ENCODE measurements at places on chromosomes 3 and 15.

- DNase-seq = no peak
Measured at GRCh38 chr15:68347392-68347791, 69.8 kb downstream of the FEM1B start.

GRCh38 chr3:107193116-107193515 lies 184.1 kb upstream of the CCDC54 start:
- no peak for DNase-seq

GRCh38 chr3:31710123-31710803 lies 177.5 kb downstream of the STT3B start:
- DNase-seq = no peak

GRCh38 chr15:84910928-84911623 lies 26.6 kb downstream of the SLC28A1 start:
- no peak for DNase-seq

DNA sequence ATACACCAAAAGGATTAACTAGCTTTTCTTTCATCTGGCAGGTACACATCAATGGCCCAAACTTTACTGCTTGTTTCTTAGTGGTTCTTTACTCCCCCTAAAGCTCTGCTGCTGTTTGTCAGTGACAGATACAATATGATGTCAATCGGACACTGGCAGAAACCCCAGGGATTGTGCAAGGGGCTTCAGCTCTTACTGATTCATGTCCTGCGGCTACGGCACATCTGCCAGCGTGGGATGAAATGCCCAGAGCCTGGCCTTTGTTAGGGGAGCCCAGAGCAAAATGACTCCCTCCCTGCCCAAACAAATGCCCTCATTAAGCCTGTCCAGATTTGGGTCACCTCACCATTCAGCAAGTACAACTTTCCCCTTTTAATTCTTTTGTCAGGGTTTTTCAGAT lies 28.3 kb downstream of the SRP14 start:
- DNase-seq = no peak

GRCh38 chr3:12952343-12953200 lies 111.2 kb upstream of the RPL32 start:
- DNase-seq = no peak

DNA sequence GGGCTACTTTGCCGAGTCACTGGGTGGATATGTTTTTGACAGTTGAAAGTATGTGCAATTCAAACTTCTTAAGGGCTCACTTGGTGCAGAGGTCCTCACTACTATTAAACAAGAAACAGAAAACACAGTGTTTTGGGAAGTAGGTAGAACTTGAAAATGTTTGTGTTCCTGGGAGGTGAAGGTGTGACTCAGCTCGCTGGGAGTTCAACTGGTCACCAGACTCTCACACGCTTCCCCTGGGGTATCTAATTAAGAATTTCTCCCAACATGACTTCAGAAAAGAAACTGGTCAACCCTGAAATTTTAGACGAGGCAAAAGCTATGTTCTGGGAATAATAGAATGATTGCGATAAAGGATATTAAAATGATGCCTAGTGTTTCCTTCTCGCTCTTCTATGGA lies 1039.8 kb upstream of the SEMA6D start:
- DNase-seq = no peak

- DNase-seq = no peak
Measured at GRCh38 chr3:22615790-22616189, 587.3 kb upstream of the UBE2E2 start.

DNA sequence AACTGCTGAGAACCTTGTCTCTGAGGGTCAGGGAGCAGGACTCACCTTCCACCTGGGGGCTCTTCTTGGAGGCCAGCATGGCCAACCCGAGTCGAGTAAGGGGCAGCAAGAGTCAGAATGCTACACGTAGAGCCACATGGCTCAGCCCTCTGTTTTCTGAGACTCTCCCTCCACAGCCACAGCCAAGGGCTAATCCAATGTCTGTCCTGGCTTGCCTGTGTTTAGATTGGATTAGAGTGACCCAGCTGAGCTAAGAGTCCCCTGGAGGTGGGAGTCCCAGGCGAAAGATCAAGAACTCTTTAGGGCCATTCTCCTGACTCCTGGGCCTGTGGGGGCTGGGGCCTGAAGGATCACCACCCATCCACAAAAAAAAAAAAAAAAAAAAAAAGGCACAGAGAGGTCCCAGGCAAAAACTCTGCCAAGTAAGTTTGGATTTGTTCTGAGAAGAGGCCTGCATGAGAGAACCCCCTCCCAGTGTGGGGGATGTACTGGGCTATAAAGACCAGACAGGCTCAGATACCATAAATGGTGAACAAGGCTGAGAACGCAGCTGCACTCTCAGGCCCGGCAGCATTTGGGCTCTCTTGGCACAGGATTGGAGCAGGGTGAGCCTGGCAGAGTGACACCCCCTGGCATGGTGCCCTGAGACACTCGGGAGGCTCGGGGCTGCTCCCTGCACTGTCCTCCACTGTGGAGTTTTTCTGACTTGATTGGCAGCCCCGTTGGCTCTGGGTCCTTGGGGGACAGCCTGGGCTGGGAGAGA lies 88.0 kb upstream of the OSBPL11 start:
- no peak for DNase-seq

DNA sequence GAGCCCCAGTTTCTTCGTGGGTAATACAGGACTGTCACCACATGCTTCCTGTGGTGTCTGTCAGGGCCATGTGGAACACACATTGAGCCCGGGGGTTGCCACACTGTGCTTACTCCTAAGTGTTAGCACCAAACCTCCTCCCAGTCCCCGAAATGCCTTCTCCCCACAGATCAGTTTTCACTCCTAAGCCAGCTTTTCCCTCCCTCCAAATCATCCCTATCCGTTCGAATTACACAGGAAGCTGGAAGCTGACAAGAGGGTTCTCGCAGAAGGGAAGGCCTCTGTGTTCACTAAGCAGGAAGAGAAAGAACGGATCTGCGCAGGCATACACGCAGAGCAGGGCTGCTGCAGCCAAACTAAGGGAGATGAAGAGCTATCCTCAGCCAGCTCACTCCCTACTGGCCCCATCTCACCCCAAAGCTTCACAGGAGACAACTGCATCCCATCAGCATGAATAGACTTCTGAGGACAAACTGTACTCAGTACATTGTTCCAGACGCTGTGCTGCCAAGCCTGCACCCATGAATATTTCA lies 32.3 kb downstream of the XXYLT1 start:
- DNase-seq = no peak

GRCh38 chr3:32208447-32208846 lies 30.0 kb upstream of the CMTM8 start:
- no peak for DNase-seq

GRCh38 chr15:37682304-37682703 lies 252.1 kb upstream of the TMCO5A start:
- DNase-seq = no peak

DNA sequence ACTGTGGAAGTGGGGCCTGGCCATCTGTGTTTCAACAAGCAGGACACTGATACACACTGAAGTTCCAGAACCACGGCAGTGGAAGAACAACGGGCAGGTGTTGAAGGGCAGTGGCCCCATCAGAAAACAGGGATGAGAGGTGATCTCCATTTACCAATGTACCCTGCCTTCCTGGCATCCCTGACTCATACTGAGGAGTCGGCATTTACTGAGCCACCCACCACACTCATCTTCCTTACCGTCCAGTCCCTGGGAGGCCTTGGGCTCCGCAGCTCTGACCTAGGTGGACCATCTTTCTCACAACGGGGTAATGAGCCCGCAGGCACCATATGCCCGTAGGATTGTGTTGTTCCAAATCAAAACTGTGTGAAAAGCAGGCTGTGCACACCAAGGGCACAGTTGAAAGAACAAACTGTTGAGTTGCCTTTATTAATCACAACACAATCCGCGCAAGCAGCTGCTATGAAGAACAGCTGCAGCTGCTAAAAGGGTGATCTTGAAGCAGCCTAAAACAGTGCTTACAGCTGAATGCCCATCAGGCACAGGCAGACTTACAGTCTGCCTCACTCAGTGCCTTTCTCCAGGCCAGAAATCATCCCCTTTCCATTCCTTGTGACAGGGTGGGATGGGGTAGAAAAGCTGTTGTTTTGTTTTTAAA lies 12.9 kb downstream of the MB21D2 start:
- DNase-seq = no peak
